ENCODE measurements at places on chromosomes 2 and 18.

DNA sequence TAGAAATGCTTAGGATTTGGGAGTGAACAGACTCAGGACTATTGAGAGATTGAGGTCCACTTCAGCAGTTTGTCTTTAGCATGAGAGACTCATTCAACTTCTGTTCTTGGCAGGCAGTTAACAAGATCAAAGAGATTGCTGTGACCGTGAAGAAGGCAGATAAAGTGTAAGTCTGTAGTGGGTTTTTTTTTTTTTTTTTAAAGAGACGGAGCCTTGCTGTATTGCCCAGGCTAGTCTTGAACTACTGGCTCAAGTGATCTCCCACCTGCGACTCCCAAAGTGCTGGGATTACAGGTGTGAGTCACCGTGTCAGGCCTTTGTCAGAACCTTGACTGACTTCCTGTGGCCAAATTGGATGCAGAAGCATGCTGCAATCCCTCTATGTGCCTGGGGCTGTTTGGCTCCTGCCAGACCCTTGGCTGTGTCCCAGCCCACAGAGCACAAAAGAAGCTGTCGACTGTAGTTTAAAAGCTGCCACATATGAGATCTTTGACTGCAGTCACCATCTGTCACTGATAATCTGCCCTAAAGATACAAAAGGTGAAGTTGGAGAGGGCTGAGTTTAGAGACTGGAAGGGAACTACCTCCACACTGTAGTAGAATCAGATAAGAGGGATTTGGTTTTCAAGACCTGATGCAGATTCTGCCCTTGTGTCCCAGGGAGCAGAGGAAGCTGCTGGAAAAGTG lies 9.9 kb downstream of the CCT7 start:
- no peak for DNase-seq

- no peak for DNase-seq
These were observed 31.8 kb upstream of the CAVIN2 start for GRCh38 chr2:191878548-191879279.

- no peak for DNase-seq
These were observed 7.1 kb downstream of the NEURL3 start for GRCh38 chr2:96498021-96498431.

GRCh38 chr2:37993143-37993542 lies 68.1 kb downstream of the RMDN2 start:
- no peak for DNase-seq
